ENCODE measurements at places on chromosomes 11 and 22.

DNA sequence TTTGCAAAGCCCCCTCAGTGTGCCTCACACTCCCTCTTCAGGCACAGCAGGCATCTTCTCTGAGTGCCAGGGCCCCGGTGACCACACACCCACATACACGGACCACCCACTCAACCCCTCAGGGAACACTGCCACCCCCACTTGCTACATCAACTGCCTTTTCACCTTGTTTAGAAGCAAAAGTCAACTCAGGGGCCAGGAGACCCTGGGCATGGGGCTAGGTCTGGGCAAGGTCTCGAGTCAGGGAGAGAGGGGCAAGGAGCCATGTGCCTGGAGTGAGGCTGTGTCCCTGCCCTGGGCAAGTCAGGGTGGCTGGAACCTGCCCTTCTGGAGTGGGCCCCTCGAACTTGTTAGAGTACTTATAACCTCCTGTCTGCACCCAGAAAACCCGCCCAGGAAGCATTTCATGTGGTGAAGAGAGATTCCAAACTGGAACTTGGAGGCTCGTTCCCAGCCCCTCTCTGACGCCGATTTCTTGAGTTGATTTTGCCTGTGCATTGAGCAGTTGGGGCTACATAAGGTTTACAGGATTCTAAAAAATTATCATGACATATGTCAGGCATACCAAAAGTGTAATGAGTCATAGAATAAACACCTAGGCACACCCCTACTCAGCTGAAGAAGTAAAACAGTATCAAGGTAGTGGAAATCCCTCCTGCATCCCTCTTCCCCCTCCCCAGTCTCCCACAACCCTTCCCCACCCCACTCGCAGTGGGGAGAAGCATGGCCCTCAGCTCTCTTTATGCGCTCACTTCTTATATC, 74.3 kb downstream of the MYEOV start:
- DNase-seq: no peak

DNA sequence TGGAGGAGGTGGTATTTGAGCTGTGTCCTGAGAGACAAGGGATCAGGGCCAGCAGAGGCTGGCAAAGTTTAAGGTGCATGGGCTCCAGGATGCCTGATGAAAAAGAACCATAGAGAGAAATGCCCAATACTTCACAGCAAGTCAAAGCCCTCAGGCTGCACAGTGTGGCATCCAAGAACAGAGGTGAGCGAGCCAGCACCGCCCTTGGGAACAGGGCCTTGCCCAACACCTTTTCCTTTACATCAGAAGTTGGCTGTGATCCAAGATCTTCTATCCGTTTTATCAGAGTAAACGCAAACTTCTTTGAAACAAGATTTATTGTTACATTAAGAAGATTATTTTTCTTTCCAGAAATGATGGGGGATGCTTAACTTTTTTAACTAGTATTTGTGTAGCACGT, 1.4 kb downstream of the B3GNT6 start:
- no peak for DNase-seq

DNA sequence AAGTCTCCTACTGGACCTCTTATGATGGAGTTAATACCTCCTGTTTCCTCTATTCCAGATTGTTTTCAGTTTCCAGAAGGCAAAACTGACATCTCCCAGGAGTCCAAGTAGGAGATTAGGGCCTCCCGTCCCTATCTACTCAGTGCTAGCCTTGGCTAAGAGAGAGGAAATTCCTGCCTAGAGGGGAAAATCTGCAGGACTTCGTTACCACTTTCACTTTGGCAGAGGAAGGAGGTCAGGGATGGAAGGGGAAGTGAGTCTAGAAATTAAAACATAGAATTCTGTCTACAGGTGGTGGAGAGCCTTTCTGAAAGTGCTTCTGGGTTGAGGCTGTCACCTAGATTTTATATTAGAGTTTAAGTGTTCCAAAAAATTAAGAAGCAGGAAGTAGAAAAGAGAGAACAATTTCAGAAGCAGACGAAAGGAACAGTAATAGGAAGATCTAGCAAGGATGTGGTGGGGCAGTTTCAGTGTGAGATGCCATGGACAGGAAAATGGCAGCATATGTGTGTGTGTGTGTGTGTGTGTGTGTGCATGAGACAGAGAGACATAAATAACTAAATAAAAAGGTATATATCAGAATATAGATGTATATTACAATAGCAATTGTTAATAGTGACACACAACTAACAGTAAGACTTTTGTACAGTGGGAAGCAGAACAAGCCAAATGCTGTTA, 2.4 kb upstream of the TRIM68 start:
- DNase-seq: no peak

DNA sequence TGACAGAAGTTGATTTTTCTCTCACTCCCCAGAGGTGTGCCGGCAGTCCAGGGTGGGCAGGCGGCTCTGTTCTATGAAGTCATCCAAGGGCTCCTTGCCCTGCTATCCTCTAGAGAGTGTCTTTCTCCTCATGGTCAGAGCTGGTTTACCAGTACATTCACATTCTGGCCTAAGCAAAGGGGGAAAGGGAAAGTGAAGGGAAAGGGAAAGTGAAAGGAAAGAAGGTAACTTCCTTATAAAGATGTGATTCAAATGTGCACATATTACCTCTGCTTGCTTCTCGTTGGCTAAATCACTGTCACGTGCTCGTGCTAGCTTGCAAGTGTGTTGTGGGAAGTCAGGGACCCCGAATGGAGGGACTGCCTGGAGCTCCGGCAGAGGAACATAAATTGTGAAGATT, 2.9 kb upstream of the HTATIP2 start:
- no peak for DNase-seq

DNA sequence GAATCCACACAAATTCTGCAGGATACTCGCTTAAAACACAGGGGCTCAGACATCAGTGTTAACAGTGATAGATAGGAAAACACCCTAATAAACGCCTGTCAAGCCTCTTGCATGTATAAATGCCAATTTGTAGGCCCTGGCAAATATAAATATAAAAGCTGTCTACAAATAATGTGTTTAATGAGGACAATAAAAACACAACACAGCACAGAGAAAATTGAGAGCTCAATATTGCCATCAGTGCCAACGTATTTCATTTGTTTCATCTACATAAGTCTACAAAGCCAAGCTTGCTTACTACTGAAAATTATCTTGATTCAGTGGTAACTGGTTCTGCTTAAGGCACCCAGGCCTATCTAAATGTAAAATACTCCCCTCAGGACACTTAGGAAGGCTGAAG, 1387.0 kb upstream of the TENM4 start:
- DNase-seq: no peak

GRCh38 chr11:11813288-11813962, 28.3 kb upstream of the USP47 start:
- DNase-seq: no peak

DNA sequence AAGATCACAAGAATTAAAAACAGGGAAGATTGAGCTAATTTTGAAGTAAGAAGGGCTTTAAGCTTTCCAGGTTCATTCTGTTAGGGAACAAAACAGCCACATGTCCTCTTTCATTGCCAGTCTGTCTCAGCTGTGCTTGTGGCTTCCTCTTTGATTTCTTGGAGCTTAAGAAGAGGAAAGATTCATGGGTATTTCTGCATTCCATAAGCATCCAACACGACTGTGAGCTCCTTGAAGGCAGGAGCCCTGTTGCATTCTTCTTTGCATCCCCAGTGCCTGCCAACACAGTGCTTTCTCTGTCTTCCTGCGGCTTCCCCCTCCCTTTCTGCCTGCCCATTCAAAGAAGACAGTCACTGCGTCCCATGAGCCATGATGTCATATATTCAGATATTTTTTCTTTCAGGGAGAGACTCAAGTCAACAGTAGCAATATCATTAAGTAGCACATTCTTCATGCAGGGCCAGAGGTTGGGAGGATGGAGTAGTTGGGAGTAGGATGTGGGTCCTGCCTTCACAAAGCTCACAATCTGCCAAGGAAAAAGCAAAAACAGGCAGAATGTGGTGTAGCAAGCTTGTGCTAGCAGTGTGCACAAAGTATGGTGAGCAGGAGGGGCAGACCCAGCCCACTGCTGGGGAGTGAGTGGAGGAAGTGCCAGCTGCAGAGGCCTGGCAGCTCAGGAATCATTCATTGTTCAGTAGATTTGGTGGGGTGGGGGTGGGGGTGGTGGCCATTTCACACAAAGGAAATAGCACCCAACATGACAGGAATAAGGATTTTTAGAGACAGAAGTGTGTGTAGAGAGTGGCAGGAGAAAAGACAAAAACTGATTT, 162.1 kb upstream of the RASSF10 start:
- DNase-seq: no peak

GRCh38 chr11:34994854-34995253, 78.4 kb downstream of the PDHX start:
- DNase-seq: no peak
